ENCODE measurements at places on chromosomes 6 and 20.

- no peak for DNase-seq
Observed at GRCh38 chr6:142764311-142764710, 180.7 kb downstream of the HIVEP2 start.

- DNase-seq: peak; percentile 15
Observed at GRCh38 chr6:34484899-34485298, 19.0 kb downstream of the PACSIN1 start.

- no peak for DNase-seq
Observed at GRCh38 chr6:101730954-101731353, 337.4 kb downstream of the GRIK2 start.

DNA sequence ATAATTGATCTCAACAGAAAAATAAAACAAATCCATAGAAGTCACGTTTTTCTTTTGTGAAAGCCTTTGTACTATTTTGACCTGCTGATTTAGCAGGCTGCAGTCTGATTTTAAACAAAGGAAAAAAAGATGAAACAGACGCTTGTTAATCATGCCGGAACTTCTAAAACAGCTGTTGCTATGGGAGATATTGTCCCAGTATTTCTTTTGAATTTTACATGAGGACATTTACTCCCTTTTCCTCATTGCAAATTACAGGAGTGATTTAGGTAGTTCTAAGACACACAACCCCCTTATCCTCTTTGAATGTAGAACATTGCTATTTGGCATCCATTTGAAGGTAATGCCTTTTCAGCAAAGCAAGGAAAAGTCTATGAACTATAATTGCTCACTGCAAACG is 416.1 kb downstream of the BCKDHB start:
- no peak for DNase-seq

DNA sequence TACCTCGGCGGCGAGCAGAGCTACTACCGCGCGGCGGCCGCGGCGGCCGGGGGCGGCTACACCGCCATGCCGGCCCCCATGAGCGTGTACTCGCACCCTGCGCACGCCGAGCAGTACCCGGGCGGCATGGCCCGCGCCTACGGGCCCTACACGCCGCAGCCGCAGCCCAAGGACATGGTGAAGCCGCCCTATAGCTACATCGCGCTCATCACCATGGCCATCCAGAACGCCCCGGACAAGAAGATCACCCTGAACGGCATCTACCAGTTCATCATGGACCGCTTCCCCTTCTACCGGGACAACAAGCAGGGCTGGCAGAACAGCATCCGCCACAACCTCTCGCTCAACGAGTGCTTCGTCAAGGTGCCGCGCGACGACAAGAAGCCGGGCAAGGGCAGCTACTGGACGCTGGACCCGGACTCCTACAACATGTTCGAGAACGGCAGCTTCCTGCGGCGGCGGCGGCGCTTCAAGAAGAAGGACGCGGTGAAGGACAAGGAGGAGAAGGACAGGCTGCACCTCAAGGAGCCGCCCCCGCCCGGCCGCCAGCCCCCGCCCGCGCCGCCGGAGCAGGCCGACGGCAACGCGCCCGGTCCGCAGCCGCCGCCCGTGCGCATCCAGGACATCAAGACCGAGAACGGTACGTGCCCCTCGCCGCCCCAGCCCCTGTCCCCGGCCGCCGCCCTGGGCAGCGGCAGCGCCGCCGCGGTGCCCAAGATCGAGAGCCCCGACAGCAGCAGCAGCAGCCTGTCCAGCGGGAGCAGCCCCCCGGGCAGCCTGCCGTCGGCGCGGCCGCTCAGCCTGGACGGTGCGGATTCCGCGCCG is 994 bp downstream of the FOXC1 start:
- DNase-seq: no peak

DNA sequence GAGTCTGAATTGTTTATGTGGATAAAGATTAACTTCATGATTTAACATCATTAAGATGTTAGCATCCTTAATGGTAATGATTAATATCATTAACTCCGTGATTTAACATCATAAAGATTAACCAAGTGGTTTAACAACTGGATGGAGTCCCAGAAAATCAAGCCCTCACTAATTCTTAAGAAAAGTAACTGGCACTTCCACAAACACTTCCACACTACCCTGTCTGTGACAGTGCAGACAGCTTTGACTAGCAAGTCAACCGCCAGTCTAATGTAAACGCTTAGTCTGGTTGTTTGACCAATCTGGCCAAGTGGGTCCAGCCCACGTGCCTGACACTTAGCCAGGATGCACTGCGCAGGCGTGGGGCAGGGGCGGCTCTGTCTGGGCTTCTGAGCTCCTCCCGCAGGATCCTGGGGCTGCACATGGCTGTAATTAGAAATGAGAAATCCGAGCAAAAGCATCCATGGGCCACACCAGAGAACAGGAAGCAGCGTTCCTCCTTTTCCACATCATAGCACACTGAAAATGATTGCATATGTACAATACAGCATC is 424.2 kb downstream of the FOXA2 start:
- DNase-seq: no peak

DNA sequence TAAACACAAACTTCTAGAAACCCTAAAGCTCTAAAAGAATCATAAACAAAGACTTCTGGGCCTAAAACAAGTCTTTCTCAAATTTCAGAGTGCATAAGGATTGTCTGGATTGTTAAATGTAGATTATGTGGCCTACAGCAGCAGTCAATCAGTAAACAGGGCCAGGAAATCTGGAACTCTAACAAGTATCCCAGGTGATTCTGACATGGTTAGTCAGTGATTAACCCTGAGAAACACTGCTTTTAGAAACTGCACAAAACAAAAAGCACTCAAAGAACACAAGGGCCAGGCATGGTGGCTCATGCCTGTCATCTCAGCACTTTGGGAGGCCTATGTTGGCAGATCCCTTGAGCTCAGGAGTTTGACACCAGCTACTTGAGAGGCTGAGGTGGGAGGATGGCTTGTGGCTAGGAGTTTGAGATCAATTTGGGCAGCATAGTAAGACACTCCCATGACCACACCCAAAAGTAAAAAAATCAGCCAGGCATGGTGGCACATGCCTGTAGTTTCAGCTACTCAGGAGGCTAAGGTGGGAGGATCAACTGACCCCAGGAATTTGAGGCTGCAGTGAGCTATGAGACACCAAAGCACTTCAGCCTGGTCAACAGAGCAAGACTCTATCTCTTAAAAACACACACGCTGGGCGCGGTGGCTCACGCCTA is 5.9 kb downstream of the MED20 start:
- no peak for DNase-seq

GRCh38 chr20:3494218-3494617 is 23.4 kb downstream of the ATRN start:
- no peak for DNase-seq

- DNase-seq: no peak
Observed at GRCh38 chr20:19868441-19868840, 110.4 kb downstream of the RIN2 start.

- DNase-seq: no peak
Observed at GRCh38 chr20:20881808-20882207, 169.4 kb upstream of the RALGAPA2 start.

GRCh38 chr6:148934539-148934938 is 187.7 kb downstream of the UST start:
- DNase-seq: no peak

DNA sequence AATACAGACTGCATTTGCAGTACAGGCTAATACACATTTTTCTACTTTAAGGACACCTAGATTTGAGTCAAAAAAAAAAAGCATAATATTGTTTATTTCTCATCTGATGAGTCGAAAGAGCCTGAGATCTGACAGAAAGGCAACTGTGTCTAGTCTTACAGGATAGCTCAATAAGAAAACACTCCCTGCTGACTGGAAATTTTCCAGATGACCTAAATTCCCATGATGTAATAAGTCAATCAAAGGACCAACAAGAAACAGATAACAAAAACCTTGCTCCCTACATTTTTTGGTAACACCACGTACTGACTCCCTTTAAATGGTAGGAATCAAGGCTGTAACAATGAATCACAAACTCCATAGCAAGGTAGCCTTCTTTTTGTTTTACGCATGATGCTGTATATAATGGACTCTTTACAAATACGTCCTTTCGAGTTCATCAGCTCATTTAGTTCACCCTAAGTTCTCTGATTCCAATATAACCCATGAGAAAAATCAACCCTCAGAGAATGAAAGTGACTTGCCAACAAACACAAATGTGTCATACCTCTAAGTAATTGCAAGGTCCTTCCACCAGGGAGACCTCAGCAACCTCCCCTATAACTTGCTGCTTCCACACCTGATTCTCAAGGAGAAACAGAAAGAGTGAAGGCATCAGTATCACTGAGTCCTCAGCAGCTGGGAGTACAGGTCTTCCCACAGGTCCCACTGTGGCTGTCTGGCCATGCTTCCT is 12.1 kb downstream of the TBX18 start:
- DNase-seq: no peak

DNA sequence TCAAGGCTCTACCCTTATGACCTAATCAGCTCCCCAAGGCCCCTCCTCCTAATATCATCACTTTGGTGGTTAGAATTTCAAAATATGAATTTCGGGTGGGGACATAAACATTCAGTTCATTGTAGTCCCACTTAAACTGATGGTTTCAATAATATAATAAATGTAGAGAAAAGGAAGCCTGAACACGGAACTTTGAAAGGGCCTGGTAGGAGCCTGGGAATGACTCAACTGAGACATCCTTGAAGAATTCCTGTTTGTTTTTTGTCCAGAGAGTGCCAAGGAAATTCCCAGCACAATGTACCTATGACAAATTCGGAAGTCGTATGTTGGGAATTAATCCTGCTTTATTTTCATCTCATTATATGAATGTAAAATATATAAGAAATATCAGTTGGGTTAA is 457.9 kb downstream of the PLCB1 start:
- DNase-seq: no peak

GRCh38 chr6:34680802-34681515 is 15.6 kb downstream of the ILRUN start:
- DNase-seq: no peak

DNA sequence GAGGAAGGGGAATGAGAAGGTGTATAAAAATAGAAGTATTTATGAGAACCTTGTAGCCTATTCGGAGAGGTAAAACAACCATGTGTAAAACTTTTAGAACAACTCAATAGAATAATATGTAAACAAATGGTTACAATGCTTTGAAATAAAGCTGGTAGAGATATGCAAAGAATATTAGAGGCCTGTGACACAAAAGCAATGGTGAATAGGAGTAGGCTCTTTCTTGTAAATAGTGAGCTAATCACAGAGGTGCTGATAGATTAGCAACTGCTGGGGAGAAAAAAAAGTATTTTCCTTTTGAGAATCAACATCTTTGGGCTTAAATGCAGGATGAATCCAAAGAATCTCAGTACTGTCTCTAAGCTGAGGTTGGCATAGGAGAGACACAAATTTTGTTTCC is 7.0 kb downstream of the TMEM200A start:
- DNase-seq: no peak

- DNase-seq: no peak
Observed at GRCh38 chr6:44524476-44525227, 137.1 kb downstream of the CDC5L start.

GRCh38 chr6:85585741-85586140 is 7.9 kb downstream of the SNX14 start:
- no peak for DNase-seq

DNA sequence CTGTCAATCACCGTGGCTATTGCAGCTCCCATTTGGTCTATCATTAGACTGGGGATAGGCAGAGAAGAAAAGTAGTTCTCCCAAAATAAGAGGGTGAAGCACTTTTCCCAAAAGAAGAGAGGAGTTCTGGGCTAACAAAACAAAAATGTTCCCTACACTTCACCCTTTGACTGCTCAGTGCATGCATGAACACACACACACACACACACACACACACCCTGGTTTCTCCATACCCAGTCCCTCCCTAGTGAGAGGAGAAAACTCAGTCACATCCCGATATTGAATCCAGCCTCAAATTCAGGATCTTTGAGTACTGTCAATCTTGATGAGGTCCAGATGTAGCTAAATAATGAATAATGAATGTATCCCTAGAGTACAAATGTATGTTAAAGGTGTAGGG is 4.6 kb upstream of the TBPL1 start:
- DNase-seq: no peak

DNA sequence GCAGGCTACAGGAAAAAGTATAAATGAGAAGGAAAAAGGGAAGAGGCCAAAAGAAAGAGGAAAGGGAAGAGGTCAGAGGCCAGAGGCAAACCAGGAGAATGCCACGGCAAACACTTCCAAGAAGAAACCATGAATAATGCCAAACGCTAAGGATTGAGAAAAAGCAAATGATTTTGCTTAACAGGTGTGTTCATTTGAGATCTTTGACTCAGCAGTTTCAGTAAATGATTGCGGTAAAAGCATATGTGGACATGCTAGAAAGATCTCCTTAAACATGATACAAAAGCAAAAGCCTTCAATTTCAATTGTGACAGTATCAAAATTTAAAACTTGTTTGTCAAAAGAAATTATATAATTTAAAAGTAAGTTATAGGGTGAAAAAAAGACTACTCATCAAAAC is 70.6 kb downstream of the UBE3D start:
- DNase-seq: no peak

DNA sequence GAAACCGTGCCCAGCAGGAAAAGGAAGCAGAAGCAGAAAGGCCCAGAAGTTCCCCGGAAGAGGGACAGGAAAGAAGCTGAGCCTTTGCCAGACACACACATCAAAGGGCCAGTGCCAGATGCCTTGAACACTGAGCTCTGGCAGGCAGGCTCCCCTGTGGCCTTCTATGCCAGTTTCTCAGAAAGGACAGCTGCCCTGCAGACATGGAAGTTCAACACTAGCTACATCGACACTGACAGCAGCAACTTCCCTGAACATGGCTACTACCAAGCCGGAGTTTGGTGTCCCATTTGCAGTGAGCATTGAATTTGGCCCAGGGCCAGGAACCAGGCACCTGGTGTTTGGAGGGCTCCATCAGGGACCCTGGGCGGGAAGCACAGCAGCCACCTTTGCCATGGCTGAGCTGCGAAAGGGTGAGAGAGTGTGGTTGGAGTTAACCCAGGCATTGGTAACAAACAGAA is 8.0 kb upstream of the RAET1E start:
- no peak for DNase-seq

DNA sequence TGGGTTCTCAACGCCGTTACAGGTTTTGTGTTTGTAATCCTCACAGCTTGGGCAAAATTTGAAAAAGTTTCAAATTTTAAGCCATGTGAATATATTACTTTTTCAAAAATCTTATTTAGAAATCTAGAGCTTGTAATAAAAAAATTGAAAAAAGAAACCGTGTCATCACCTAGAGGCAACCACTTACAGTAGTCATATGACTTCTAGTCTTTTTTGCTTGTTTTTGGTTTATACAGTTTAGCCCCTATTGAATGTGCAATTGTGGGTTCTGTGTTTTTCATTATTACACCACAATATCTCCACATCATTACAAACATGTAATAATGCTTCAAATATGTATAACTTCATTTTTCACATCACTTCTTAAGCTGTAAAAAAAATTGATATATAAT is 888 bp downstream of the DYNLRB1 start:
- no peak for DNase-seq

DNA sequence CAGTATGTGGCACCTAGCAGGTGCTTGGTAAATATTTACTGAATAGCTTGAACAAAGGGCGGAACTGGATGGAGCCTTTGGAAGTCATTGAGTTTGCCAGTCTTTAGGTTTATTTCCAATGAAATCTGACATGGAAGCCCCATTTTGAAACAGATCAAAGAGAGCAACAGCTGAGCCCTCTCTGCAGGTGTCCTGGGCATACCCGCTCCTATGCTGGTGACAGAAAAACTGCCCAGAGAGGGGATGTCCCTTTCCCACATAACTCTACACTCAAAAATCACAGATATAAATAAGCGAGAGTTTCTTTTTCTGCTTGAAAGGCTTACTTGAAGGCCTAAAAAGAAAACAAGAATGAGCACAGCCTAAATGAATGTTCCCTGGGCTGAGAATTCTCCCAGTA is 53.0 kb upstream of the RALY start:
- DNase-seq: no peak

- DNase-seq: no peak
Observed at GRCh38 chr6:53280207-53280606, 68.5 kb downstream of the ELOVL5 start.
